ENCODE measurements at places on chromosomes 2 and 18. TPM values are rescaled to one million over a fixed set of nuclear protein-coding genes. Genes with fewer than 3 reads are reported as not detected.

Gene REG1B
- total RNA-seq: not detected

Gene REG3A
- not detected for total RNA-seq

Gene MRO
- total RNA-seq: 1.6 TPM

Gene TLX2
- total RNA-seq: not detected

Gene DSG1
- total RNA-seq: not detected

Gene BOK
- 21.7 TPM for total RNA-seq

Gene LAMA3
- 3.8 TPM for total RNA-seq

Gene KLHL30
- total RNA-seq: under 0.01 TPM

Gene NR4A2
- total RNA-seq: 0.30 TPM

Gene BMP10
- total RNA-seq: not detected

Gene ANTXR1
- 73.1 TPM for total RNA-seq

Gene CD8B2
- not detected for total RNA-seq

Gene DSG3
- total RNA-seq: 0.59 TPM

Gene TMEM163
- not detected for total RNA-seq

Gene IL36G
- total RNA-seq: not detected

Gene PLEKHH2
- total RNA-seq: 0.55 TPM

Gene ATP6V1B1
- 1.8 TPM for total RNA-seq

Gene PARD3B
- 13.0 TPM for total RNA-seq

Gene ACOXL
- total RNA-seq: not detected

Gene AAMP
- 138 TPM for total RNA-seq

Gene ORMDL1
- total RNA-seq: 60.5 TPM

Gene PJVK
- 2.1 TPM for total RNA-seq

Gene STPG4
- total RNA-seq: 0.32 TPM

Gene CFAP65
- total RNA-seq: not detected

Gene MEIS1
- 45.0 TPM for total RNA-seq

Gene ACMSD
- total RNA-seq: not detected

Gene PDCD1
- not detected for total RNA-seq

Gene RNU2-63P
- 78.4 TPM for total RNA-seq

Gene CMPK2
- total RNA-seq: 0.59 TPM

Gene FAM110C
- under 0.01 TPM for total RNA-seq

Gene FIGN
- total RNA-seq: 1.2 TPM

Gene ALK
- not detected for total RNA-seq

Gene BOLL
- not detected for total RNA-seq

Gene CABYR
- 4.5 TPM for total RNA-seq

All from smooth muscle cell of the umbilical artery (primary cell).